ENCODE measurements at places on chromosomes 12 and 14.
A peak's percentile ranks its signal among the peaks of the same experiment; 100 is the strongest.

DNA sequence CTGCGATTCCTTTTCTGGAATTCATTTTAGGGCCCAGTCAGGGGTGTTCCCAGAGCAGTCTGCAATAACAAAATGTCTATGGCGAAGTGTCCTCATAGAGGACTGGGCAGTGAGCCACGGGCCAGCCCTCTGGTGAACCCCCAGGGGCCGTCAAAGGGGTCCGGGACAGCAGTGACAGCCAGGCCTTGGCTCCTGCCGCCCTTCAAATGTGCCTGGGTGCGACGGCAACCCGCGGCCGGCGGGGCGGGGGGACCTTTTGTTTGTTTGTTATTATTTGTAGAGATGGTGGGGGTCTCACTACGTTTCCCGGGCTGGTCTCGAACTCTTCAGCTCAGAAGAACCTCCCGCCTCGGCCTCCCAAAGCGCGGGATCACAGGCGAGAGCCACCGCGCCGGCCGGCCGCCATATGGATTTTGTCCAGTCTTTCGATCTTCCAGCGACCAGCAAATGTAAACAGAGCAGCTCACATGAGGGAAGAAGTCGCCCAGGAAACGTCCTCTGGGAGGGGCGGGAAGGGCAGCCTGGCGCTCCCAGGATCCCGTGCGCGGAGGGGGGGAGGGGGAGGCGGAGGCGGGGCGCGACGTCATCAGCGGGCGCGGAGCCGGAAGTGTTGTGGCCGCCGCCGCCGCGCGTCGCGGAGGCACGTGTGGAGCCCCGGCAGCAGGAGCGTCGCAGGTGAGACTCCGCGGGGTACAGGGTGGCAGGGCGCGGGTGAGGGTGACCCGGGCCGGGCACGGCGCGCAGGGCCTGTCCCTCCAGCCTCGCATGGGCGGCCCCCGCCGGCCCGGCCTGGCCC, at the start of gene TRMT61A:
TSS of gene TRMT61A (plus strand) at position 610 of the 796 bp plus-strand sequence. CDS start 783 bp downstream, outside the sequence.
- peak; percentile 73 for DNase-seq

GRCh38 chr14:91387951-91388381, 29.7 kb downstream of the CCDC88C start:
- DNase-seq: no peak

DNA sequence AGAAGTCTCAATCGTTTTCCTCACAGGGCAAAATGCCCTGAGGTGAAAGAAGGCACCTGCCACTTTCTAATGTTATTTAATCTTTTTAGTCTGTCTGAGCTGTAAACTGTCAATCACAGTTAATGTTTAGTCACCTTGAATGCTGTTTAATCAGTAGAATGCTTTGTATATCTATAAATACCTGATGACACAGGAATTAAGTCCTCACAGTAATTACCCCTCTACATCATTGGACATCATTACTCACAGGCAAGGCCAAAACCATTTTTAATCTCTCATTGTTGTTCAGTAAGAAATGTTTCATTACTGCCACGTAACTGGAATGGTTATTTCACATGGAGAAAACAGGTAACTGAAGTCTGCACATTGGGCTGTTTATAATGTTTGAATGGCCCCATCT, 178.8 kb downstream of the EXOC5 start:
- DNase-seq: no peak

DNA sequence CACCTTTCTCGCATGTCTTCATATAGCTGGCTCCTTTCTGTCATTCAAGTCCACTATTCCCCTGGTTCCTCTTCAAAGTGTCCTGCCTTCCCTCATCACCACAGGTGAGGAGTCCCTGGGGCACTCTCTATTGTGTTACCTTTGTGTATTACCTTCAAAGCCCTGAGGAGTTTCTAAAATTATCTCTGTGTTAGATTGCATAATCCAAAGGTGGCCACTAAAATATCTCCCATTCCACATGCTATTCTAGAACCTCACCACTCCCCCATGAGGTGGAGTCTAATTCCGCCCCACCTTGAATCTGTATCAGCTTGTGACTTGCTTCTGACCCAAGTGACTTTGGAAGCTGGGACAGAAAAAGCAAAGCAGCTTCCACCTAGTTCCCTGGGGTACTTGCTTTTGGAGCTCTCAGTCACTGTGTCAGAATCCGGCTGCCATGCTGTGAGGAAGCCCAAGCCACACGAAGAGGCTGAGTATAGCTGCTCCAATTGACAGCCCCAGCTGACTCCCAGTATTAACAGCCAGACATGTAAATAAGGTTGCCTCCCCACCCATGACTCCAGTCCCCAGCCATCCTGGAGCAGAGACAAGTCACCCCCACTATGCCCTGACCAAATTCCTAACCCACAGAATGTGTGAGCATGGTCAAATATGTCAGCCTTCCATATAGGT, 6.8 kb downstream of the HRK start:
- DNase-seq: no peak

GRCh38 chr14:50941151-50941550, 3.1 kb downstream of the PYGL start:
- DNase-seq: no peak

- no peak for DNase-seq
Measured at GRCh38 chr12:65156366-65156841, 13.0 kb upstream of the LEMD3 start.

- no peak for DNase-seq
Measured at GRCh38 chr12:116267948-116268347, 9.5 kb downstream of the MED13L start.

DNA sequence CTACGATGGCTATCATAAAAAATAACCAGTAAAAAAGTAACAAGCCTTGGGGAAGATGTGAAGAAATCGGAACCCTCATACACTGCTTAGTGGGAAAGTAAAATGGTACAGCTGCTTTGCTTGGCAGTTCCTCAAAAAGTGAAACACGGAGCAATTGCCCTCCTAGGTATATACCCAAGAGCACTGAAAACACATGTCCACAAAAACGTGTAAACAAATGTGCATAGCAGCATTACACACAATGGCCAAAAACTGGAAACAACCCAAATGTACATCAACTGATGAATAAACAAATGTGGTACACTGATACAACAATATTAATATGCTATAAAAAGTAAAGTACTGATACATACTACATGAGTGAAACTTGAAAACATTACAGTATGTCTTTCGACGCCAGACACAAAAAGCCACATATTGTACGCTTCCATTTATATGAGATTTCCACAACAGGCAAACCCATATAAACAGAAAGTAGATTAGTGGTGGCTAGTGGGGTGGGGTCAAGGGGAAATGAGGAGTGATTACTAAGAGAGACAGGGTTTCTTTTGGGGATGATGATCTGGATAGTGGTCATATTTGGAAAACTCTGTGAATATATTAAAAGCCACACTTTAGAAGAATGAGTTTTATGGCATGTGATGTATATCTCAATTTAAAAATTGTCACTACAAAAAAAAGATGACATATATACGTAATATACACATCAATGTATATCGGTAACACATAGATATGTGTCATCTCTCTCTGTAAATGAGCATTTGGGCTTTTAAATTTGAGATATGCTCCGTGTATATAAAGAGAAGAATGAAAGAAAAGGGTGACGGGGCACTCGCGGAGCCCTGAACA, 996 bp downstream of the SLC41A2 start:
- no peak for DNase-seq

DNA sequence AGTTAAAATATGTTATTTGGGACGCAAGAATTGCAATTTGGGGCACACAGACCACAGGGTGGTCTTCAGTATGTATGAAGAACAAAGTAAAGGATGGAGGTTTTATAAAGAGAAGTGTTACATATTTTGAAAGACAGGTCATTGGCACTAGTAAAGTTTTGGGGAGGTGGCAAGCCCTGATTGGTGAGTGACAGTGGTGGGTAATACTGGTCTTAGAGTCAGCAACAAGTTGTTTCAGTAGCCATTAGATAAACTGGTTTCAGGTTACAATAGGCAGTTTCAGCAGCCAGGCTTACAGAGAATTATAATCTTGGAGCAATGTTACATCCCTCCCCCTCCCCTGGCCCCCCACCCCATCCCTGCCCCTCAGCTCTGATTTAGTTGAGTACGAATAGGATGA, 17.5 kb downstream of the MARK3 start:
- no peak for DNase-seq

DNA sequence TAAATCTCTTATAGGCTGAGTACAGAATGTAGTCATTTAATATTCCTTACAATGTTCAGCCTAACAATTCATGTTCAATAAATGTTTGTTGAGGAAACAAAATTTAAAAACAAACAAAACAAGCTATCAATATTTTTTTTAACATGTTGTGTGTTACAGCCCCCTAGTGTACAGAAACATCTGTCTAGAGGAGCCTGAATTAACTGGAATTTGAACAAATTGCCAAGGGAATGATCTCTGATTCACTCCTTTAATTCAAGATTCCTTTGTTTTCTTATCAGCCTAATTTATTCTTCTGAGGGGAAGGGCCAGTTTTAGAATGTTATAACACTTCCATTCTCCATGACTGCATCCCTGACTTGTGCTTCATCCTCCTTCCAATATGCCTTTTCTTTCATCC, 127.2 kb downstream of the CMAS start:
- DNase-seq: no peak

- DNase-seq: no peak
Measured at GRCh38 chr12:55728186-55728938, 447 bp downstream of the CD63 start.

- DNase-seq: no peak
Measured at GRCh38 chr12:95601091-95601961, 50.0 kb upstream of the USP44 start.

DNA sequence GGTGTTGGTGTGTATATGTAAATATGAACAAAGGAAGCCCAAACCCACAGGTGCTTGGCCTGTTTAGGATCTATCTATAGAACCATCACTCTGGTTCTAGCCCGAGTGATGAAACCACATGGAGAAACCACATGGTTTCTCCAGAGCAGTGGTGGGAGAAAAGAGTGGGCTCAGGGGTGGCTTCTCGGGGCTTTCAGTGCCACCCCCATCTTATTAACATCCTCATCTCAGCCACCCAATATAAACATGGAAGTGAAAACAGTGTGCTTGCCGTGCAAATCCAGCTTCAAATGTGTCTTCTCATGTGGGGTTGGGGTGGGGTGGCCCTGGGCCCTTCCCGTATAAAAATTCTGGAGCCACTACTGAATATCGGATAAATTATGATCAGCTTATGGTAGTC, 109.0 kb downstream of the STAB2 start:
- no peak for DNase-seq

DNA sequence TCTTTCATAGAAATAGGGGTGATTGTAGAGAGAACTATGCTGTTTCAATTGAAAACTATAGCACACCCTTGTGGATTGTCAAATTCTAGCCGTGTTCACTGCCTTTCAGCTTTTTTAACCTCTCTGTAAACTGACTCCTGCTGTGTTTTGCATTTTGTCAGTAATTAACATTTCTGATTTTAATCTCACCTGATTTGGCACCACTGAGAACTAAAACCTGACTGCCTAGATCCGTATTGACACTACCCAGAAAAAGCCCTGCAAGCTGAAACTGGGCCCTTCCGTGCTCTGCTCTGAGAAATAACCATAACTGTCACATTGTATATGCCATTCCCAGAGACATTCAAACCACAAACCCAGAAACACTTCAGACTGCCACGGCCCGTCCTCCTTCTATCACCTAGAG, 26.6 kb upstream of the ETV6 start:
- no peak for DNase-seq

GRCh38 chr12:93974252-93974651, 174.1 kb upstream of the PLXNC1 start:
- DNase-seq: no peak

DNA sequence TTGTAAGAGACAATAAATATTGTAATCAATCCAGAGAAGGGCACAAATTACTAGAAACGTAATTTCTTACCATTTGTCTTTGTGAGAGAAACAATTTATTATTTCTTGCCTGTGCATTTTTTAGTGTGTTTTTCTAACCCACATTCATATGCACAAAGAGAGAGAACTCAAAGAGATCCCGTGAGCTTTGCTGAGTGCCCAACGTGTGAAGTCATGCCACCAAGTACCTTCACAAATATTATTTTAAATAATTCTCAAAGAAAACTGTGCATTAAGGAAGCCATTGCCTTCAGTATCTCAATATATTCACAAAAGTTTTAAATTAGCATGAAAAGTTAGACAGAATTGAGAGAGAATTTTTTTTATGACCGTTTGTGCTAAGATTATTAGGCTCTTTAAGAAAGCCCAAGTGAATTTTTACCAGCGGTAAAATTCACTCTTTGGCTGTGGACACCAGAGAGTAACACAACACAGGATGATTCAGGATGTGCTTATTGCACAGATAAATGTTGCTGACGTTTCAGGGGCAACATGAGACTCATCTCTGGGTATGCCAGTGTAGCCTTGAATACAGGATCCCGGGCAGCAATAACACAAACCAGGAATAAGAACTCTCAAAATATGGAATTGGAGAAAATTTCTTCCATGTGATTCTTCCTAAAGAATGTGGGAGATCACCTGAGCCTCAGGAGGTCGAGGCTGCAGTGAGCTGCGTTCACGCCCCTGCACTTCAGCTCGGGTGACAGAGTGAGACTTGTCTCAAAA, 2.9 kb downstream of the ARHGDIB start:
- DNase-seq: no peak

DNA sequence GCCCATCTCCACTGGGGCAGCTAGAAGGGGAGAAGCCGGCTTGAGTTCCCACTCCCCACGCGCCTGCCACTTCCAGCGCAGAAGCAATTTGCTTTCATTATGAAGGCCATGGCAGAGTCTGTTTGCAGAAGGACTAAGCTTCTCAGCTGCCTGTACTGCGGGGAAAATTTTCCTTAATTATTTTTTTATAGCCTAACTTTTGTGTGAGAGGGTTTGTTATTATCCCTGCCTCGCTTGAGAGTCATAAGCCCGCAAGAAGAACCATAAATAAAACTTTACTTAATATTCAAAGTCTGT, 56.0 kb upstream of the DLK1 start:
- DNase-seq: no peak

DNA sequence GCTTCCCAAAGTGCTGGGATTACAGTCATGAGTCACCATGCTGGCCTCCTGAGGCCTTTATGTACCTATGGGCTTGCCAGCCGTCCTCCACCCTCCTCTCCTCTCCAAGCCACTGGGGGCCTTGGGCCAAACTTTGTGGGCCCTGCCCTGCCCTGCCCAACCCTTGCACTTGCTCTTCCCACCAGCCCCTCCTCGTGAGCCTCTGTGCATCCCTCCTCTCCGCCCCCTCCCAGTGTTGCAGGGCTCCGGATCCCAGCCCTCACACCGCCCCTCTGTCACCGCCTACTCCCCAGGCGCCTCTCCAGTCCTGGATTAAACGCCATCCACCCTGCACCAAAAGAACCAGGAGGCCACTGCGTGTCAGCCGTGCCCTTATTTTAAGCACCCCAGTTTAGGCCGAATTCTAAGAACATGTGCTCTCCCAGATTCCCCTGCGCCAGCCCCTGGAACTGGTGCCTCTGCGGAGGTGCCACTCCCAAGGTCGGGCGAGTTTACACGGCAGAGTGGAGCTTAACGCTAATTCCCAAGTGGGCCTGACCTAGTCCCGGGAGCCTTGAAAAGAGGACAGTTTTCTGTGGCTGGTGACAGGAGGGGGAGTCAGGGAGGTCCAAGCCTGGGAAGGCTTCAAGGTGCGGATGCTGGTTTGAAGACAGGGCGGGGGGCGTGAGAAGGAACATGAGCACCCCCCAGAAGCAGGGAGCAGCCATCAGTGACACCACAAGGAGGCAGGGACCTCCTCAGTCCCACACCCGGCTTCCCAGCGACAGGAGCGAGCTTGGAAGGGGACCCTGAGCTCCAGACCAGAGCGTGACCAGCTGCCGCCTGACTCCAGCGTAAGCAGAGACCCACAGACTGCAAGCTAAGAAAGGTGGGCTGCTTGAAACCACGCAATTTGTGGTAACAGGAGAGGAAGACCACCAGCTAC, 21.2 kb upstream of the CDCA4 start:
- DNase-seq: no peak

All from activated T-helper 1 cell treated with anti-CD3 and anti-CD28 coated beads, Interleukin-2, amount 50 U/mL, for 16 hours (primary cell).